ENCODE measurements at places on chromosomes 16 and 17. TPM values are rescaled to one million over a fixed set of nuclear protein-coding genes. Genes with fewer than 3 reads are reported as not detected.

Gene PRDM7
- total RNA-seq, result not detected

Gene NUDT7
- 6.0 TPM for total RNA-seq

Gene NKD1
- total RNA-seq, result under 0.01 TPM

Gene CPNE7
- total RNA-seq, result 3.6 TPM

Gene SYNGR3
- total RNA-seq, result 3.3 TPM

Gene RNF227
- 2.8 TPM for total RNA-seq

Gene BEAN1
- total RNA-seq, result not detected

Gene DLX4
- not detected for total RNA-seq

Gene FAM20A
- total RNA-seq, result 22.9 TPM

Gene CCL5
- total RNA-seq, result not detected

Gene CHST6
- 1.7 TPM for total RNA-seq

Gene AIPL1
- not detected for total RNA-seq

Gene SPN
- total RNA-seq, result under 0.01 TPM

Gene PTX4
- 0.09 TPM for total RNA-seq

Gene UMOD
- not detected for total RNA-seq

Gene CHST4
- not detected for total RNA-seq

Gene CDH3
- total RNA-seq, result 0.14 TPM

Gene MT1G
- total RNA-seq, result not detected

Gene MEFV
- total RNA-seq, result 0.14 TPM

Gene ATP2A3
- total RNA-seq, result 2.6 TPM

Gene CFAP97D1
- under 0.01 TPM for total RNA-seq

Gene NAGLU
- total RNA-seq, result 27.0 TPM

Gene MYADML2
- not detected for total RNA-seq

Gene KRT31
- total RNA-seq, result not detected

Gene TBX2
- 13.6 TPM for total RNA-seq

Gene TRIM72
- total RNA-seq, result not detected

Gene FASN
- 94.7 TPM for total RNA-seq

Gene LMF1
- total RNA-seq, result 12.9 TPM

Gene VMO1
- total RNA-seq, result 0.74 TPM

Gene RGS9
- 2.8 TPM for total RNA-seq

Gene CCT6B
- 3.0 TPM for total RNA-seq

Gene TM4SF5
- total RNA-seq, result not detected

Gene CEMP1
- total RNA-seq, result not detected

Gene BIRC5
- total RNA-seq, result 15.5 TPM

Gene TPSG1
- total RNA-seq, result not detected

Gene TMC7
- 0.28 TPM for total RNA-seq

Gene SEPTIN12
- not detected for total RNA-seq

Gene HOXB4
- not detected for total RNA-seq

Gene TBC1D3E
- not detected for total RNA-seq

Gene TBC1D3C
- total RNA-seq, result not detected

Gene SLC9A5
- 0.85 TPM for total RNA-seq

Gene ADAMTS18
- total RNA-seq, result under 0.01 TPM

Gene MFAP4
- total RNA-seq, result 26.3 TPM

Gene C1QTNF8
- not detected for total RNA-seq

Gene ZP2
- not detected for total RNA-seq

Gene TERB1
- total RNA-seq, result 0.09 TPM

Gene TNFRSF13B
- not detected for total RNA-seq

Gene PSME3
- 44.8 TPM for total RNA-seq

Gene CES5A
- not detected for total RNA-seq

Gene ABCA10
- total RNA-seq, result 2.2 TPM

Gene ST6GALNAC2
- 1.0 TPM for total RNA-seq

Gene CLEC18B
- 0.55 TPM for total RNA-seq

Data from smooth muscle cell of bladder (primary cell).